Stimulated activated CD4-positive, alpha-beta T cell treated with anti-CD3 and anti-CD28 coated beads, Interleukin-1b, Interleukin-23, amount 100 ng/mL, for 1 hour (primary cell): ENCODE measurements at places on chromosomes 5 and 9.

DNA sequence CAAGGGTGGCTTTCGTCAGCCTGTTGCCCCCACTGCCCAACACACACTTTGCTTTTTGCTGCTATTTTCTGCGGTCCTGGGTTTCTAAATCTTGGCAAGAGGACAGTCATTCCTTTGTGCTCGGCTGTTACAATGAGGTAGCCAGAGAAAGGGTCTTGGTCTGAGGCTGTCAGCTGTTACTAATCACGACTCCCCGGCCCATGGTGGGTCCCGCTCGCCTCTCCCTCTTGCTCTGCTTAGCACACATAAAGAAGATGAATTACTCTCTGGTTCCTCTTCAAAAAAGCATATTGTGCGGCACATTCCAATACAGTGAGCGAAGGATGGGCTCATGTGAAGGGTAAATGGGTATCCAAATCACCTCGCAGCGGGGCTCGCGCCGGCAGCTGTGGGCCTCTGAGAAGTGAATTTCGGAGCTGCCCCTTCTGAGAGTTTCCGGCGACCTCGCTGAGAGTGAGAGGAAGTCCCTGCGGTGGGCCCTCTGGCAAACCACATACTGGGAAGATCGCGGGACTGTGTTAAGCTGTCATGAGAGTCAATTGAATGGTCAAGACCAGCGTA is 56.0 kb downstream of the SLC1A3 start:
- DNase-seq = no peak

- DNase-seq = no peak
Measured at GRCh38 chr5:138844125-138844461, 31.0 kb downstream of the LRRTM2 start.

GRCh38 chr9:22975951-22976350 is 529.3 kb downstream of the DMRTA1 start:
- no peak for DNase-seq

DNA sequence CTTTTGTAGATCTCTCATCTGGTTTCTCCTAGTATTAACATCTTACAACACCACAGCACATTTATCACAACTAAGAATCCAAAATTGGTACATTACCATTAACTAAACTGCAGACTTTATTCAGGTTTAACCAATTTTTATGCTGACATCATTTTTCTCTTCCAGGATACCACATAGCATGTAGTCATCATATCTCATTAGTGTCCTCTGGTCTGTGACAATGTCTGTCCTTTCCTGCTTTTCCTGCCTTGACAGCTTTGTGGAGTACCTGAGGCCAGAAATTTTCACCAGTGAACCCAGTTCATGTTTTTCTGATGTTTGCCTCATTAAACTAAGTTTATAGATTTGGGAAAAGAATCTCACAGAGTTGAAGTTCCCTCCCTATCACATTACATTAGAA is 294.7 kb upstream of the TNC start:
- no peak for DNase-seq

GRCh38 chr5:118793091-118793490 is 195.3 kb downstream of the DTWD2 start:
- DNase-seq = no peak

DNA sequence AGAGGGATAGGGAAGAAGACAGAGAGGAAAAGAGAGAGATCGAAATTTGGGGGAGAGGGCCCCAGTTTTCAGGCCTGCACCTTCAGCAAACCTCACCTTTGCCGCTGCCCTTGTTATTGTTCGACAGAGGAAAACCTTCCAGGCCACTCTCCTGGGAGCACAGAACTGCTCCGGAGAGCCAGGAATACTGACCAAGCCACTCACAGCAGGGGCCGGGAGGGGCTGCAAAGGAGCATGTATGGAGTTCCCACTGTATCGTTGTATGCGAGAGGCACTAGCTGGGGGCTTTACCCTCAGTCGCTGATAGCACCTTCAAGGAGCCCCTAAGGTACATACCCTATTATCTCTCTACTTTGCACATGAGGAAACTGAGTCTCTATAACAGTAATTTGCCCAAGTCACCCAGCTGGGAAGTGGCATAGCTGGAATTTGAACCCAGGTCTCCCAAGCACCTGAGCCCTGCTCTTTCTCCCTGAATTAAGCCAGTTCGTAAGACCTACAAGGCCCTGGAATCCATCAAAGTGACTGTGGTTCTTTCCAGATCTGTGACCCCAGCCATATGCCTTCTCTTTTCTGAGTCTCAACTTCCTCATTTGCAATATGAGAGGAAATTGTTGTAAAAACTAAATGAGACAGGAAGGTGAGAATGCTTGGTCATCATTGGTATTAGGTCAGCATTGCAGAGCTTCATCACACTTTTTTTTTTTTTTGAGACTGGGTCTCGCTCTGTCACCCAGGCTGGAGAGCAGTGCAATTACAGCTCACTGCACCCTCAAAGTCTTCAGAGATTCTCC is 21.0 kb upstream of the FOXE1 start:
- DNase-seq = no peak

DNA sequence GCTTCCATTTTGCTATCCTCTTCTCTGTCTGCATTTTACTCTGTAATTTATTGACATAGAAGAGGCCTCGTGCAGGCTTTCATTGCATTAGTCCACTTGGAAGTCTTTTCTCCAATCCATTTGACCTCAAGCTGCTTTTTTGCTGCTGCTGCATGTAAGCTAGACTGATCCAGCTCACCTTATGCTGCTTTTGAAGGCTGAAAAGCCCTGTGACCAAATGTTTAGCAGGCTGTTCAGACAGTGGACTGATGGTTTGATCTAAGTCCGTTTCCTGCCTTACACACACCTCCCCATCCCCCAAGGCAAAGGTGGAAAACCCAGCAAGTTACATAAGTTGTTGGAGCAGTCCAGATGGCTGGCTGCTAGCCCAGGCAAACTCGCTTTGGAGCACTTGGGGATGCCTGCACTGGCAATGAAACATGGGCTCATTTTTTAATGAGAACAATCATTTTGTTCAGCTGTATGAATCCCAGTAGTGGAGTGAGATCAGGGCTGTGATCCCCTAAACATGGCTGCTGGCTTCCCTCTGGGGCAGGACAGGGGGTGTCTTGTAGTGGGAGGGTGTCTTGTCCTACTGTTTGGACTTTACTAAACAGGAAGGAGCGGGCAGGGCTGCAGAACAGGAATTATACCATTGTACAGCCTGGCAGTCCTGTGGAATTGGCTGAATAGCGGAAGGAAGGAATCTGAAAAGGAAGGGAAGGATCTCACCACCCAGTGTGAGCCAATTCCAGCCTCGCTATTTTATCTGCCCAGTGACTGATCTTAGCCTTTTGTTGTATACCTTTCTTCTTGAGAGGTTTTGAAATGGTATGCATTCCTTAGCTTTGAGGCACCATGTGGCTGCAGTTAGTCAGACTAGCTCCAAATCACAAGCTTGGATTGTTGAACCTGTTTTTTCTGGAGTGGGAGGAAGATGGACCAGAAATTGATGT is 212.0 kb downstream of the ARHGAP26 start:
- no peak for DNase-seq

DNA sequence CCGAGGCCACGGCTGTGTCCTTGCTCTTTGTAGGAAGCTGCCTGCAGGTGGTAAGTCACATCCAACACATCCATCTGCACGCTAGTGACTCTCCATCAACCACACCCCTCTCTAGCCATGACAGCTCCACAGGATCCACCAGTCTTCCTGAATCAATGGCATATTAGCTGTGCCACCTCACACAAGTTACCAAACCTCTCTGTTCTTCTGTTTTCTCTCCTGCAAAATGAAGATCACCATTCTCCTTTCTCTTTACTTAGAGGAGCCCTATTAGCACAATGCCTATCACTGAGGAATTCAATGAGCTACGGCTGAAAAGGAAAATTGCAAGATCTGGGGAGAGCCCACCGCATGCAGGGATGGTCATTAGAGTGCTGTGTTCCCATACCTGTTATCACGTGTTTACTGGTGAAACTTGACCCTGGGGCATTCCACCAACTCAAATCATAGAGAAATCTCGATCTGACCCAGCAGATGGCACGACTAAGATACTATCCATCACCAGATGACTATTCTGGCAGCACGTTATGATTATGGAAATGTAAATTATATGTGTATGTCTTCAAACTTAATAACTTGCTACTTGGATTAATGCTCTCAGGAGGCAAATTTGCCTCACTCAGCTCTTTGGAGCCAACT is 20.9 kb downstream of the WHRN start:
- no peak for DNase-seq

DNA sequence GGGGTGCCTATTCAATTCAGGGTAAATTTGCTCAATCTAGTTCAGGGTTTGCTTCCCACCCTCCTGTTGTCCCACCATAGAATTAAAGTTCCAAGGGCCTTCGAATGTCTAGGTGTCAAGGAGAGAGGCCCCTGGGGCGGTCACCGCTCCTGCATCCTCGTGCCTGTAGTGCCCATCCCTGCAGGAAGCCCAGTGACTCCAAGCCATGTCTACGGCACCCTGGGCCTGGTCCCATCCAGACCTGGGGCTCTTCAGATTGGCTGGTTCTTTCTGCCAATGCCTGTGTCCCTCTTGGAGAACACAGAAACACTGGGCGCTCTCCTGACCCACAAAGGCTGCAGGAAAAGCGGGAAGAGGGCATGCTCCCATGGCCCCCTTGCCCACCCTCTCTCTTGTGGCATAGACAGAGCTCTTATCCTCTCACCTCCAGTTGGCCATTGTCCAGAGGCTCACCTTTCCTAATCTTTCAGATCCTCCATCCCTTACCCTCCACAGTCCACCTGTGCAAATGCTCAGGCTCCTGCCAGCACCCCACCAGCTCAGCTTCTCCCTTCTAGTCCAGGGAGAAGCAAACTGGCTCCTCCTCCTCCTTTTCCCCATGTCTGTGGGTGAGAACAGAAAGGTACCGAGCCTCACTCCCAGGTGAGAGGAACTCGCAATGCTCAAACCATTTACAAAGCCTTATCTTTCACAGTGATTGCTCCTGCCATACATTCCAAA is 253.0 kb upstream of the IRX2 start:
- DNase-seq = no peak

DNA sequence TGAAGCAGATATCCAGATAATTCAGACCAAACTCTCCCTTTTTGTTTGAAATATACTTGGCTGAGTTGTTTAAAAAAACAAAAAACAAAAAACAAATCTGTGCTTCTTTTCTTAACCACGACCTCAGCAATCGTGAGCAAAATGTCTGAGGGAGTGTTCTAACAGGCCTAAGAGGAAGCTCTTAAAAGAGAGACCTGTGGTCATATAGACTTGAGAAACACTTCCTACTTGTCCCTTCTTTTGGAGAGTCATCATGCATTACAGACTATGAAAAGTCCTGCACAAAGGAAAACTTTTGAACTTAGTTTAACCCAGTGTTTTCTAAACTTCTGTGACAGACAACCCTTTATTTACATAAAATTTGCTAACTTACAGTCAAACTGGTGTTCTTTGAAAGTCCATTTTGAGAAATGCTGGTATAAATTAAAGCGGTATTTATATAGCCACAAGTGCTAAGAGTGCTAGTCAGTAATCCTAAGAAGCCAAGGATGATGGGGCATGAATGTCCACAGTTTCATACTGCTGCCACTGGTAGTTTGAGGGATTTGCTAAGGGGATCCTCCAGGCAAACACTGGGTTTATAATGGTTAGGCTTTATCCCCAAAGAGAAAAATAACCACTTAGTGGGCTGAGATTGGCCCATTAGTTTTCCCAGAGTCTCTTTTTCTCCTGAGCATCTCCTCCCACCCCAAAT is 199.8 kb downstream of the LRRC70 start:
- no peak for DNase-seq

- no peak for DNase-seq
Measured at GRCh38 chr5:51902512-51902911, 519.3 kb downstream of the ISL1 start.

DNA sequence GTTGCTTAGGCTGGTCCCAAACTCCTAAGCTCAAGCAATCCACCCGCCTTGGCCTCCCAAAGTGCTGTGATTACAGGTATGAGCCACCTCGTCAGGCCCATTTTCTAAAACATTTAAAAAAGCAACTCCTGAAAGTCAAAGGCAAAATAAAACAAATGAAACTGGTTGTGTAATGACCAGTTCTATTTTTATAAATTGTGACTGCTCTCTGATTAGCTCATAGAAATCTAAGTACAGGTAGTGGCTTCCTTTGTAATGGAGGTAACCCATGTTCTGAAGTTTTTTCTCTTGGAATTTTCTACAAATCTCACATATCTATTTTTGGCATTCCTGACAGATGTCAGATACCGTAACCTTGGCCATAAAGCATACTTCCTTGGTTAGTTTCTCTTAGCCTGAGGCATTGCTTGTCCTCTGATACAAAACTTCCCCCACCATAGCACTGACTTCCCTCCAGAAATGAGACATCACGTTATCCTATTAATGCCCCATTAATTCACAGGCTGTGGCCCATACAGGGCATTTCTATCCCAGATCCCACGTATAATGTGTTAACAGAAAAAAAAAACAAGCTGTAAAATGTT is 14.1 kb upstream of the AK3 start:
- DNase-seq = no peak

DNA sequence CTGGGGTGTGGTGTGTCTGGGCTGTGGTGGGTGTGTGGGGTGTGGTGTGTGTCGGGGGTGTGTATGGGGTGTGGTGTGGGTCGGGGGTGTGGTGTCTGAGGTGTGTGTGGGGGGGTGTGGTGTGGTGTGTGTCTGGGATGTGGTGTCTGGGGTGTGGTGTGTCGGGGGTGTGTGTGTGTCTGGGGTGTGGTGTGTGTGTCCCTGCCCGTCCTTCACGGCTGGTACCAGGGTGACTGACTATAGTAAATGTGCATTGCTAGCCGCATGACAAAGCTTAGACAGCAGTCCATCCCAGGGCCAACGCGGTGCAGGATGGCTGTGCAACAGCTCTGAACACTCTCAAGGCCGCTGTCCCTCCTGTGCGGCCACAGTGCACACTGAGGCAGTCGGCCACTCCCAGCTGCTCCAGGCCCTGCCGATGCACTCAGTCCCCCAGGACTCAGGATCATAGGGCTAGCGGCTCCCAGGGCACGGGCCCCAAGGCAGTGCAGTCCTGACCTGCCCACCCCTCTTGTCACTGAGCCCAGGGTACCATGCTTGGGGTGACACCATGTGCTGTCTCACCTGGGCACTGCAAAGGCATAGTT is 54.0 kb downstream of the SECISBP2 start:
- no peak for DNase-seq

DNA sequence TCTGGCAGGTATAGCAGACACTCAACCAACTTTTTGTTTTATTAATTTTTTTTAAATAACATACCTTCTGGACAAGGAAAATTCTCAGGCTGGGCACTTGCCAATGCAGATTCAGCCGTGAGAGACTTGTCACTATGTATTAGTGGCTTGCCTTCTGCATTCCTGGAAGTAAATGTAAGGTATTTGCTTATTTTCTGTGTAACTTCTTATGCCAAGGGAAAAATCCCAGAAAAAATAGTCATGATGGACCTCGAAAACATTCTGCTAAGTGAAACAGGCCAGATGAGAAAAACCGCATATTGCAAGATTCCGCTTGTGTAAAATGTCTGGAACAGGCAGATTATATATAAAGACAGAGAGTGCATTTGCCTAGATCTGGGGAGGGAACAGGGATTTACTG is 260.3 kb upstream of the DAPK1 start:
- DNase-seq = no peak

DNA sequence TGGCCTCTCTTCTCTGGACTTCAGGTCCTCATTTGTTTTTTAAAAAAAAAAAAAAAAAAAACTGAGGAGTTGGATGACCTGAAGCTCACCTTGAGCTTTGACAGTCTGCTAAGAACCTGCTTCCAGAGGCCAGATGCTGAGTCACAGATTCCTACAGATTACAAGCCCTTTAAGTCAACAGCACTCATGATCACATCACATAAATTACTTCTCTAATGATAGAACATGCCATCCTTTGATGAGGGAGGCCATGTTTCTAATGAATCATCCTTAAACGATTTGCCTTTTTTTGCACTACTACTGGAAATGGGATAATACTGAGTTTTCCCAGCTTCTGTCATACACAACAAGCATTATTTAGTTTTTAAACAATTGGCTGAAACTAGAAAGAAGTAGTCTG is 34.2 kb upstream of the MYOT start:
- DNase-seq = no peak
